EL (cell line): ENCODE measurements at places on chromosomes 12 and 14.

DNA sequence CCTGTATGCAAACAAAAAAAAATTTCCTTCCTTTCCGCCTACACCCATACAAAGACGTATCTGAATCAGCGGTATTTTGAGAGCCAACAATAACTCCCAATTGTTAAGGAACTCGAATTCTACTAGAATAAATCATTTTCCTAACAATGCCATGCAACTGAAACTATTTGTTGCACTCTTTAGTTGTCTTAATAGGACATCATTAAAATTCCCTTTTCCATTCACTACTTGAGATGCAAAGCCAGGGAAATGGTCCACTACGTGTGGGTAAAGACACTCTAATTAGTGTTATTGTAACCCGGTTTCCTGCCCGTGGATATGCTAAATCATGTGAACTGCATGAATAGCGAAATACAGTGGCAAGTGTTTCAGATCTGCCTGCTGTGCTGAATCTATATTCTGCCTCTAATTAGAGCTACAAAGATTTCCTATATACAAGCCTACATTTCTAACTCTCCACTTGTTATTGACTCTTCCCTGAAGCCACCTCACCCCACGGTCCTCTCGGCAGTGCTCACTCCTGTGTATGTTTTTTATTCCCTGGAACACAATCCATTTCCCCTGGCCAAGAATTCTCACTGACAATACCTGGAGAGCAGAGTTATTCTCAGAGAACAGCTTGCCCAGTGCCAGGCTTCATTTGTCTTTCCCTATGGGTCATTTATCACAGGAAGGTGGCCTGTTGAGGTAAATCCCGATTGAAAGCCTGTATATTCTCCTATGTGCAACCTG lies 168.3 kb downstream of the PAWR start:
- DNase-seq = no peak

DNA sequence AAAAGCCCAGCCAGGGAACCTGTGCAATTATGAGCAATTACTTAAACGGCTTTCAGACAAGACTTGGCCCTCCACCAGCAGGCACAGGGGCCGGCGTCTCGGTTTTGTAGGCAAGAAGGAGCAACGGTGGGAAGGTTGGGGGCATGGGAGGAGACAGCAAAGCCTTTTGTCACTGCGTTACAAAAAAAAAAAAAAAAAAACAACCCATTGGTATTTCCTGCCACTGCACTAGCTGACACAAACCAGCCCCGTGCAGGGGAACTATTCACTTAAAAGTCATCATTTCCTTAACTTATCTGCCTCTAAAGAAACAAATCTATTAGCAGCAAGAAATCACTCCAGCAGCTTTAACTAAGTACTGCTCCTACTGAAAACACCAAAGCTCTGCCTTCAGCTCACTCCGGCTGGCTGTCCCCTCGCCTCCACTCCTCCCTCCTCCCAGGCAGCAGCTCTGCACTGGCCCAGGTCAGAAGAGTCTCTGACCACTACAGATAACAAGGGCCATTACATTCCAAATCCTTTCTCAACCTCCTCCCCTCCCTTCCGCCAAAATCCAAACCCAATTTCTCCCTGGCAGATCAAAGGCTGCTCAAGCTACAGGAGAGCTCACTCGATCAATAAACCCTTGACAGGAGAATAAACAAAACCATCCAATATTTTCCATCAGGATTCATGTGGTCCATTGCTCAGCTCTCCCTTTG lies 105.2 kb upstream of the CDKN3 start:
- DNase-seq = peak; percentile 21

DNA sequence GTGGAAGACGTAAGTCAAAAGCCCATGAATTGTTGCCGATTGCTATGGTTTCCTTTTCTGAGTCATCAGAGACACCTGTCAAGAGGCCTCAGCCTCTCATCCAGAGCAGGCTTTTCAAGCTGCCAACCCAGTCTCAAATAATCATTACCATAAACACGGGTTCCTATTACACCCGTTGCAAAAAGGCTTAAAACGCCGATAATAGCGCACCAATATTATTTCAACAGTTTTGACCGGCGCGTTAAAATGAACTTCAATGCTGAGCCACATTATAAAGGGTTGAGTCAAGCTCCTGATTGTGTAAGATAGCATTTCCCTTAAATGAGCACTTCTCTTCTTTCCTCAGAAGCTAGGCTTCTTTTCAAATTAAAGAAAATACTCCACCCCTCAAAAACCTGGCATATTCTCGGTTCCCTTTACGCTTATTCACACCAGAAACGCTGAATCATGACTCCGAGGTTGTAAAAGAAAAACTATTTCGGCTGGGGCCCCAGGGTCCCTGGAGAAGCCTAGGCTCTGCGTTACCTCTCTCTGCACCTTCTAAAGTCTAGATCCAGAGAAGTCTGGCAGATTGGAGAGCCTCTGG lies 1.4 kb downstream of the TMTC1 start:
- peak; percentile 6 for DNase-seq

- no peak for DNase-seq
These were observed 220.7 kb upstream of the EGLN3 start for GRCh38 chr14:34171431-34172172.

- DNase-seq = no peak
These were observed 215.8 kb downstream of the PHLDA1 start for GRCh38 chr12:75815756-75816155.

- no peak for DNase-seq
These were observed 7.1 kb upstream of the TDG start for GRCh38 chr12:103958621-103959020.

- DNase-seq = peak; percentile 68
These were observed 22.8 kb downstream of the PPP1R12A start for GRCh38 chr12:79911889-79912656.

DNA sequence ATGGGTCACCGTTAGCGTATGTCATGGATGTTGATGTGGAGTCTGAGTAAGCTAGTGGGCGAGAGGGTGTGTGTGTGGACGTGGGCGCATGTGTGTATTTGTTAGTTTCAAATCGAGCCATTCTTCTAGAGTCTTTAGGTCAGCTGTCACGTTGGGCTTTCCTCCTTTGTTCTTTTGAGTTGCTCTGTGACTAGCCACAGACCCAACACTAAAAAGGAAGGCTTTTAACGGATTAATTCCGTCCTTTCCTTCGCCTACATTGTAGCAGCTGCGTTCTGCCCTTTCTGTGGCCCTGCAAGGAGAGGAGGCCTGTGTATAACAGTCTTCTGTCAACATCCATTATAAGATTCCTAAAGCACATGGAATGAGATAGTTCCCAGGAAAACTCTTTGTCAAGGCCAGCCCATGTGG lies 117.2 kb upstream of the DNM1L start:
- no peak for DNase-seq

DNA sequence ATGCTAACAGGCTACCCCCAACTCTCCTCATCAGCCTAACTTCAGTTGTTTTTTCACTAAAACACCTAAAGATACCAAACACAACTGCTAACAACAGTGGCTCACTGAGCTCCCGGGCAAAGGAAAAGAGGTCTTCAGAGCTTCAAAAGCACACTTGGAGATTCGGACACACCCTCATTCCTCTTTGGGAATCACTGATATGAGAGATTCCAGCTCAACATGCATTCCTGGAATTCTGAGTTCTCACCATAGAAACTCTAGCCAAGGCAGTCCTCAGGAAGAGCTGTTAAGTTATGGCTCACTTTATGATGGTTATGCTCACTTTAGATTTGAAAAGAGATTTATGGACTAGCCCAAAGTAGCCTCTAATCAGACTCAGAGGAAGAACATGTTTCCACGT lies 40.1 kb downstream of the STXBP6 start:
- DNase-seq = peak; percentile 89

DNA sequence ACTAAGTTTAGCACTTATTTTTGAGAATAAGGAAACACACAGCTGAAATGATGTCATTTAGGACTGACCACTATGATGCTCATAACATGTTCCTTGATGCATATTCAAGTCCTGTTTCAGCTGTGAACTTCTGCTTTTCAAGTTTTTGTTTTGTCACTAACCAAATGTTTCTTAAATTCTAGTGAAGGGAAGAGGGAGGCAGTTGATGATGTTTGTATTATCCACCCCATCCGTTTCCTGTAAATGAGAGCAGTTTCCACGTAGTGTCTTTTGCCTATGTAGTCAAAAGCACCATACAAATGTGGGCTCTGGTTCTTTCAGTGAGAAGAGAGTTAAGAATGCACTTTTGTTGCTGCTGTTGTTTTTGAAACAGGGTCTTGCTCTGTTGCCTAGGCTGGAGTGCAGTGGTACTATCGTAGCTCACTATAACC lies 491.8 kb downstream of the PCNX1 start:
- no peak for DNase-seq
